ENCODE measurements at places on chromosomes 4 and X.

GRCh38 chr4:2486981-2487380 lies 18.1 kb downstream of the RNF4 start:
- DNase-seq, result no peak

DNA sequence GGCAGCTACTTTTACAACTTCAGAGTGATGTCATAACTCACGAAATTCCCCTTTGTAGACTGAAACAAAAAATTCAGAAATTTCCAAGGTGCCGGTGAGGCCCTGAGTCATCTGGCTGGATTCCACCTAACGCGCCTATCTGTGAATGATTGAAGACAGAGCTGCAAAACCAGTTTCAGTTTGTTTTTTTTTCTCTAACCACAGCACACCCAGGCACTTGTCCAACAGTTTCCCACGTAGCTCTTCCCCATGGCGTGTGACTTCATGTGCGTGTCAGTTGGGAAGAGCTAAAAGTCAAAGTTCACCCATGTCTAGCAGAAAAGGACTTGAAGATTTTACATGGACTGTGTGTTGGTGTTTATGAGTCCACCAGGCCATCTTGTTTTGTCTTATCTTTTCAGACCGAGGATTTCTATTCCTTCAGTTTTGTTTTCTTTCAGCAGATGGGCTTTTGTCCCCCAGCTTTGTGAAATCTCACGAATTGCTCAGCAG lies 16.4 kb downstream of the TCEANC start:
- DNase-seq, result no peak

DNA sequence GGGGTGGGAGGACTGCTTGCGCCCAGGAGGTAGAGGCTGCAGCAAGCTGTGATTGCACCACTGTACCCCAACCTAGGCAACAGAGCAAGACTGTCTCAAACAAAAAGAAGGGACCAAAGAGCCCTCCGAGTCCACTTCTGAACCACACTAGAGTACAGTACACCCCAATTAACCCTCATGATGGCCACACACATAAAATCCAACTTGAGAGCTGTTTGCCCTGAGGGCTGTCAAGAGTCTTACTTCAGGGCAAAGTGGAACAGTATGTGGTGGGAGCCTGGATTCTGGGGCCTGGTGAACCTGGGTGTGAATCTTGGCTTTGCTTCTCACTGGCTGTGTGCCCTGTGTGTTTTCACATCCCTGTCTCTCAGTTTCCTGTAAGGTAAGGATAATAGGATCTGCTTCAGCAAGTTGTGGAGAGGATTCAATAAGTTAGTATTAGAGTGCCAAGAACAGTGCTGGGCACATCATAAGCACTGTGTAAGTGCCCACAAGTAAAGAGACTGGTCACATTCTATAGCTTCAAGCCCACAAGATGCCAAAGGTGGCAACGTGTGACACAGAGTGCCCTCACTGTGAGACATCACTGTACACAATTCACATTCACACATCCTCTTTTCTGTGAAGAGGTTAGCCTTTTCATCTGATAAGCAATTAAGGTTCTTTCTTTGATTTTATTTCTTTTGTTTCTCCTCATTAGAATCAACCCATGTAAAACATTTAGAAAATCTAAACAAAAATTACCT lies 52.1 kb downstream of the LEF1 start:
- DNase-seq, result no peak

GRCh38 chr4:18057821-18058533 lies 36.4 kb upstream of the LCORL start:
- DNase-seq, result no peak

DNA sequence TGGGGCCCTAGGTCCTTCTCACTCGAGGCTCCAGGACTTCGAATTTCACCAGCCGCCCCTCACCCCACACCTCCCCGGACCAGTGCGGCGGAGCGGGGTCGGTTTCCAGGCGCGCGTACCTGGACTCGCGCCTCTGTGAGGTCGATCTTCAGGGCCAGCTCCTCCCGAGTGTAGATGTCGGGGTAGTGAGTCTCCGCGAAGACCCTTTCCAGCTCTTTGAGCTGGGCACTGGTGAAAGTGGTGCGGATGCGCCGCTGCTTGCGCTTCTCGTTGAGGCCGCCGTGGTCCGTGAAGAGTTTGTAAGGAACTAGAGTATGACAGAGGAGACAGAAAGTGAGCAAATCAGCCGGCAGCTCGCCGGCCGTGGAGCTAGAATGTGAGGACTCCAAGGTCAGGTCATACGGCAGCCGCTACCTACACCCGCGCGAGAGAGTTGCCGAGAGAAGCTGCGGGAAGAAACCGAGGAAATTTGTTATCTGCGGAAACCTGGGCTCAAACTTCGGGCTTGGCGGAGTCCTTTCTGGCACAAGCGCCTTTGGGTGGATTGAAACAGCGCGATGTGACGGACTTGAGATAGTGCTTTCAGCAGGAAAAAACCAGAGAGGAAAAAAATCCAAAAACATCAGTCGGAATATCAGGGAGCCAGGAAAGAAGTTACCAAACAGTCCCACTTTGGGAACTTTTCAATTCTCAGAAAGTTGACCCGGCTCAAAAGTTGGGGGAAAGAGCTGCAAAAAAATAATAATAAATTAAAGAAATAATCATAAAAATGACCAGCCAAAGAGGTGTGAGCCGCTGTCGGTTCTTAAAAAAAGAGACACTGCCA lies 1.1 kb downstream of the PHOX2B start:
- no peak for DNase-seq

DNA sequence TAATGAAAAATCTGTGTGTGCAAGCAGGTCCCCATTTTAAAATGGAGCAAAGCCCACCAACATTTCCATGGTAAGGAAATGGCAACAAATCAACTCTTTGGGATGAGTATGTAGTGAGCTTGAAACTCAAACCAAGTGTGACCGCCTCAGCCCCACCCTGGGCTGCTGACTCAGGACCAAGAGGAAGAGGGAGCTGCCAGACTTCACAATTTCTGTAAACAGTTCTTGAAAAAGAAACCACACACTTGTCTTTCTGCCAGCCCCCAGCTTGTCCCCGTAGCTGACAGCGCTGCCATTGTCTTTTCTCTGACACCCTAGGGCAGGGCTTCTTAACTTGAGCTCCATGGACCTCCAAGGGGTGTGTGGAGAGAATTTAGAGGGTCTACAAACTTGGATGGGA lies 10.3 kb downstream of the RTL5 start:
- no peak for DNase-seq

GRCh38 chr4:165394275-165394674 lies 15.5 kb downstream of the CPE start:
- DNase-seq, result no peak

GRCh38 chrX:9682456-9682855 lies 83.2 kb downstream of the GPR143 start:
- DNase-seq, result no peak

- no peak for DNase-seq
Measured at GRCh38 chr4:165604181-165604580, 225.4 kb downstream of the CPE start.

GRCh38 chrX:46704767-46705386 lies 54.0 kb downstream of the SLC9A7 start:
- DNase-seq, result no peak

- no peak for DNase-seq
Measured at GRCh38 chr4:156609421-156609820, 362.2 kb downstream of the PDGFC start.

DNA sequence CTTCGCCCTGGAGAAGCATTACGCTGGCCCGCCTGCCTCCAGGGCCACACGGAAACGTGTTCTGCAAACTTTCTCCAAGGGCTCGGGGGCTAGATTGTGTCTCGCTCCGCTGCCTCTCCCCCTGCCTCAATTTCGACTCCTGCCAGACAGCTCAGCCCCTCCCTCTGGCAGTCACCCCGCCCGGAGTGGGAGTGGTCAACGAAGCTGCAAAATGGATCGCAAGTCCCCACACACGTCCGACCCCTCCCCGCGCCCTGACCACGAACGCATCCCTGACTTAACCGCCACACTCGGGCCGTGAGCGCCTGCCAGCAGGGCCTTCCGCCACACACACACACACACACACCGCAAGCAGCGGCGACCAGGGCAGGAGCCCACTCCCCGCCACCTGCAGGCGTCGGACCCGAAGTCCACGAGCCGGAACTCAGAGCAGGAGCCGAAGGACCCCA lies 47.0 kb upstream of the NKAP start:
- DNase-seq, result no peak

DNA sequence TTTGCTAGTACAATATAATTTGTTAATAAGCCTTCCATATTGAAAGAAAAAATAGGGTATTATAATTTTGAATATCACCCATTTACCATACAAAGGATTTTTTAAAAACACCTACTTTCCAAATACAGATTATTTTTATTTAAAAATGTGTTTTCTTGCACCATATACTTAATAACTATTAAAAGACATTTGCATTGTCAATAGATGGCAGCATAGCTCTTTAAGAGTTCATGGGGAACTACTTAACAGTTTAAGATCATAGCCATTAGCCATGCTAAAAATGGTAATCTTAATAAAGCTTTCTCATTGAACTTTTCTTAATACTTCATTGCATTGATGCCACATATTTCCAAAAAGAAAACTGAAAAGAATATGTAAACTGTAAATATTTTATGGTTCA lies 1995.9 kb downstream of the C4orf33 start:
- peak; percentile 35 for DNase-seq

- DNase-seq, result no peak
Measured at GRCh38 chr4:6198278-6198677, 2.1 kb downstream of the JAKMIP1 start.

- DNase-seq, result no peak
Measured at GRCh38 chr4:74503580-74503979, 58.6 kb downstream of the AREG start.

DNA sequence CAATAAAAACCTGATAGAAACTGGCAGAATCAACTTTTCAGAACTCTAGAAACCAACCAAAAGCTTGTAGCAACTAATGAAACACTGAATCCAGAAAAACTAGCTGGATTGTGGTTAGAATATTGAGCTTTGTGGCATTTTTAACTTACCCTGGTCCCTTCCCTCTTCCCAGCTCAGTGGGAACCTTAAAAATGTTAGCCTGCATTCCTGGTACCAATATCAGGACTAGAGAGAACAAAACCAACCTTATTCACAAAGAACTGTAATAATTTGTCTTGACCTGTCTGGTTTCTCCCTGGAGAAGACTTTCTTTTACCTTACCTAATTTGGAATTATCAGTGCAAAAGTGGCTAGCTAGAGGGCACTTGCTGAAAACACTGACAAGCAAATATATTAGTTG lies 21.2 kb downstream of the SH3D19 start:
- DNase-seq, result no peak

- no peak for DNase-seq
Measured at GRCh38 chr4:100823066-100823992, 305.5 kb upstream of the EMCN start.

GRCh38 chr4:12116009-12116552 lies 687.4 kb upstream of the HS3ST1 start:
- no peak for DNase-seq

GRCh38 chr4:13920901-13921300 lies 293.4 kb upstream of the BOD1L1 start:
- DNase-seq, result no peak

DNA sequence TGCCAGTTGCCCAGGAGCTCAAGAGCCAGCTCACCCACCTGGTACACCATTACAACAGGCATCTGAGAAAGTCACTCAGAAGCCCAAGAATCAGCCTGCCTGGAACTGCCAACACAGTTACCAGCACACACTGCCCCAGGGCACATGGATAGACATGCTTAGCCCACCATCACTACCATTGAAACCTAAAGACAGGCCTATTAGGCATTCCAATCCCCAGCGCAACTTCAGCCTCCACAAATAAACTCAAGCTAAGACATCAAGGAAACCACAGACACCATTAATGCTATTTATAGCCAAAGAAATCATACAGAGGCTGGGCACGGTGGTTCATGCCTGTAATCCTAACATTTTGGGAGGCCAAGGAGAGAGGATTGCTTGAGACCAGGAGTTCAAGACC lies 42.3 kb downstream of the ATRX start:
- DNase-seq, result no peak

- DNase-seq, result no peak
Measured at GRCh38 chr4:24380957-24381665, 203.2 kb downstream of the DHX15 start.

DNA sequence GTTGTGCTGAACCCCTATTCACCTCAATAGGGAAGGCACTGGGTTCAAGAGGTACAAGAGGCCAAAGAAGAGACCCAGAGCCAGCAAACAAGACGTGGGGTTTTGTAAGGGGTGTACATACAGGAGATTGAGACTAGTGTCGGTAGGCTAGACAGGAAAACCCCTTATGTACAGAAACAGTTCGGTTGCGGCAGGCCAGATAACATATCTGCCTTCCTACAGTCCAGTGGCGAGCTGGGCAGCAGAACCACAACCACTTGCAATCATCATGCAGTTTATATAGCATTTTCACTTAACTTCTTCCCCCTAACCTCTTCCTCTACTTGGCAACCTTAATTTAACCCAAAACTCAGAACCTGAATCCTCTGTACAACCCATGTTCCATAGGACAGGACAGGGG lies 422.2 kb downstream of the PDHA2 start:
- DNase-seq, result no peak

DNA sequence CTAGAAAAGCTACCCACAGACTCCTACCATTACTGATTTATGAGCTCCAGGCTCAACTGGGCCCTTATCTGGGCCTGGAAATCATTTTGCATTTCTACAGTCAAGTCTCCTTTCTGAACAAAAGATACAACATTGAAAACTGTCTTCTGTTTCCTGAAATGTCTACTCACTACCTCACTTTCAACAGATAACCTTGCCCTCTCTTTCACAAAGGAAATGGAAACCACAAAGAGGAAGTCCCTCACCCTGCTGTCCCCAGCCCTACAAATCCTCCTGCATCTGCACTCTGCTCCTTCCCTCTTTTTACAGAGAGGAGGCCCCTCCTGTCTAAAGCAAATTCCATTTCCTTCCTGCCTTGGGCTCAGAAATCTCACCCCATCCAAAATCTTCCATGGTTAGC lies 24.8 kb upstream of the CYBB start:
- DNase-seq, result no peak

DNA sequence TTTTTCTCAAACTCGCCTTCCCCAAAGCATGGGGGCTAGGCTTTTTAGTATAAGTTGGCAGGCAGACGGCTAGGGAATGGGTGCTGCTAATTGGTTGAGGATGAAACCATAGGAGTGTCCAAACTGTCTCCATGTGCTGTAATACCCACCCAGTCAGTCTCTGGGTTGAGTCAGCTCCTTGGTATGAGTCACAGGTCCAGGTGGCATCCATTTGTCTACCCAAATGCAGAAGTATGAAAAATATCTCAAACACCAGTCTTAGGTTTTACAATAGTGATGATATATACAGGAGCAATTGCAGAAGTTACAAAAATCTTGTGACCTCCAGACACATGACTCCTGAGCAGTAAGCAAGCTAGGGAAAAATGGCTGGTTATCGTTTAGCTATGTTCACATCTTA lies 27.4 kb upstream of the CCSER1 start:
- no peak for DNase-seq

GRCh38 chr4:158722291-158722916 lies 792 bp downstream of the PPID start:
- DNase-seq, result peak; percentile 0

- no peak for DNase-seq
Measured at GRCh38 chr4:155564086-155564485, 102.6 kb upstream of the GUCY1A1 start.

GRCh38 chr4:71216316-71216959 lies 122.4 kb upstream of the SLC4A4 start:
- DNase-seq, result no peak
